Right forelimb (tissue), 1 donor: ENCODE measurements at places on chromosomes 4 and X.
A peak's percentile ranks its signal among the peaks of the same experiment; 100 is the strongest.

- DNase-seq, result no peak
These were observed 102.0 kb downstream of the ARSF start for GRCh38 chrX:3143043-3143799.

DNA sequence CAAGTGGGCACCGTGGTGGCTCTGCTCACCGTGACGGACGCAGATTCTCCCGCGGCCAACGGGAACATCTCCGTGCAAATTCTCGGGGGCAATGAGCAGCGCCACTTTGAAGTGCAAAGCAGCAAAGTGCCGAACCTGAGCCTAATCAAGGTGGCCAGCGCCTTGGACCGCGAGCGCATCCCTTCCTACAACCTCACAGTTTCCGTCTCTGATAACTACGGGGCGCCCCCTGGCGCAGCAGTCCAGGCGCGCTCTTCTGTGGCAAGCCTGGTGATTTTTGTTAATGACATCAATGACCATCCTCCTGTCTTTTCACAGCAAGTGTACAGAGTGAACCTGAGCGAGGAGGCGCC lies 2.7 kb downstream of the FAT4 start:
- peak; percentile 61 for DNase-seq

DNA sequence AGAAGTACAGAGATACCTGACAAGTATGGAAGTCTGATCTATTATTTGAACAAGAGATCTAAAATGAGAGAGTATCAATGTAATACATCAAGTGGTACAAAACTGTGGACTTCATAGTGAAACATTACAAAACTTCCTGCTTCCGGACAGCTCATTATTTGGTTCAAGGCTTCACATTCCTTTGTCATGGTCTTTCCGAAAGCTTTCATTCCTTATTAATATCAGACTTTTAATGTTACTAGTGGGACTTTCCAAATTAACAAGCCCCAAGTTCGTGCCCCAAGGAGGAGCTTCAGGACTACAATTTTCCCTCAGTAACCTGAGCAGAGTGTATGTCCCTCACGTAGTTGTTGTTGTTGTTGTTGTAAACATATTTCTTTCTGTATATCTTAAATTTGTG lies 1.2 kb downstream of the CHIC2 start:
- DNase-seq, result no peak

DNA sequence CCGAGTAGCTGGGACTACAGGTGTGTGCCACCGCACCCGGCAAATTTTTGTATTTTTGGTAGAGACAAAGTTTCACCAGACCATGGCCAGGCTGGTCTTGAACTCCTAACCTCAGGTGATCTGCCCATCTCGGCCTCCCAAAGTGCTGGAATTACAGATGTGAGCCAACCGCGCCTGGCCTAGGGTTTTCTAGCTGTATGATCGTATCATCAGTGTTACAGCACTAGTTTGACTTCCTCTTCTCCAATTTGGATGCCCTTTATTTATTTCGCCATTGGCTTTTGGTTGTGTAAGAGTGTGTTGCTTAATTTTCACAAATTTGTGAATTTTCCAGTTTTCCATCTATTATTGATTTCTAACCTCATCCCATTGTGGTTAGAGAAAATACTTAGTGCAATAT lies 5.2 kb downstream of the TKTL1 start:
- no peak for DNase-seq

DNA sequence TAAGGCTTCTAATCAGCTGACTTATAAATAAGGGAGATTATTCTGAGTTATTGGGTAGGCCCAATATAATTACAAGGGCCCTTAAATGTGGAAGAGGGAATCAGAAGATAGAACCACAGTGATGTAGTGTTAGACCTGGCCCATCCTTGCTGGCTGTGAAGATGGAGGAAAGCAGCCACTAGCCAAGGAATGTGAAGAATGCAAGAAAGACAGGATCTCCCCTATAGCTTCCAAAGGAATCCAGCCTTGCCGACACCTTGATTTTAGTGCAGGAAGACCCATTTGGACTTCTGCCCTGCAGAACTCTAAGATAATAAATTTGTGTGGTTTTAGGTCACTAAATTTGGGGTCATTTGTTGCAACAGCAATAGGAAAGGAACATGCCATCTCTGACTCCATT lies 150.6 kb downstream of the SPATA18 start:
- DNase-seq, result no peak

DNA sequence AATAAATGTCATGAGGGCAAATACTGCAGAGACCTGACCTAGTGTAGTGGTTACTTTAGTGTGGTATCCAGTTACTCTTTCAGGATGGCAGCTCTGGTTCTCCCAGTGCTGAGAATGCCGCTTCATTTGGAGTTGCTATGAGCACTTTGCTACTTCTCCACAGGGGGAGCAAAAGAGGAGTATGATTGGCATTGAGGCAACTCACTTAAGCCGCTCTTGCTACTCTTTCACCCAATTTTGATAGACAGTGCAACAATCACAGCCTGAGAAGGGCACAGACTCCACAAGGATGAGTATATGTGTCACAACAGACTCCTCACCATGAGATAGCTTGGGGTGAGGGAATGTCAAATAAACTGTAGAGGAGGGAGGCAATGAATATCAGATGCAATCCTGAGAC lies 81.2 kb downstream of the NPY1R start:
- no peak for DNase-seq

DNA sequence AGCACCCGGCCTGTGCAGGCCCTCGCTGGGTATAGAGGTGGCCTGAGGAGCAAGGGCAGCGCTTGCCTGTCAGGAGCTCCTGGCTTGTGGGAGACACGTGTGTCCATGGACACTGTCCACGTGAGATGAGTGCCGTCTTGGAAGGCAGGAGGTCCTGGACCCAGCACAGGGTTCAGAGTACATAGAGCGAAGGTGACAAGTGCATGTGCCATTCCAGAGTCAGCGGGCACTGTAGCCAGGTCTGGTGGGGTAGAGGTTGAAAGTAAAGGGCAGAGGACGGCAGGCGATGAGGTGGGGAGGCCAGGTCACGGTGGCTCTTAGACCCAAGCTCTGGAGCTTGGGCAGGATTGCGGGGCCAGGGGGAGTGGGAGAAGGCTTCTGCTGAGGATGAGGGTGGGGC lies 28.4 kb upstream of the TADA2B start:
- DNase-seq, result no peak

DNA sequence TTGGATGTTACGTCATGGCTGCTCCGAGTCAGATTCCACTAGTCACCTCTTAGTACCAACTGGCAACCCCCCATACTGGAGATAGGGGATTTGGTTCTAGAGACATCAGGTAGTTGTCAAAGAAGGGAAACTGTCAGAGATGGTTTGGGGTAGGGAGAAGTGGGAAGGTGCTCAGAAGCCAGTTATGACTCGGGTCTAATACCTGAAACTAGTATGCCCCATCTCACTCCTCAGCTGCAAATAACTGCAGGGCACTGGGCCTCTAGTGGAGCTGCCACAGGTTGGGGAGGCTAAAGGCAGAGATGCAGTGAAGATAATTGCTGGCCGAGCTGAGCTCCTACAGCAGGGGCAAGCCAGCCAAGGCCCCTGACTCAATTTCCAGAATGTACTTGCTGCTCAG lies 30.0 kb downstream of the OTUD6A start:
- DNase-seq, result no peak

DNA sequence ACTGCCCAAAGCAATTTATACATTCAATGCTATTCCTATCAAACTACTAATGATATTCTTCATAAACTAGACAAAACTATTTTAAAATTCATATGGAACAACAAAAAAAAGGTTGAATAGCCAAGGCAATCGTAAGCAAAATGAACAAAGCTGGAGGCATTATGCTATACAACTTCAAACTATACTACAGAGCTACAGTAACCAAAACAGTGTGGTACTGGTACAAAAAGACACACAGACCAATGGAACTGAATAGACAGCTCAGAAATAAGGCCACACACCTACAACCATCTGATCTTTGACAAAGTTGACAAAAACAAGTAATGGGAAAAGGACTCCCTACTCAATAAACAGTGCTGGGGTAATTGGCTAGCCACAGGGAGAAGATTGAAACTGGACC lies 67.0 kb downstream of the FGF16 start:
- no peak for DNase-seq

DNA sequence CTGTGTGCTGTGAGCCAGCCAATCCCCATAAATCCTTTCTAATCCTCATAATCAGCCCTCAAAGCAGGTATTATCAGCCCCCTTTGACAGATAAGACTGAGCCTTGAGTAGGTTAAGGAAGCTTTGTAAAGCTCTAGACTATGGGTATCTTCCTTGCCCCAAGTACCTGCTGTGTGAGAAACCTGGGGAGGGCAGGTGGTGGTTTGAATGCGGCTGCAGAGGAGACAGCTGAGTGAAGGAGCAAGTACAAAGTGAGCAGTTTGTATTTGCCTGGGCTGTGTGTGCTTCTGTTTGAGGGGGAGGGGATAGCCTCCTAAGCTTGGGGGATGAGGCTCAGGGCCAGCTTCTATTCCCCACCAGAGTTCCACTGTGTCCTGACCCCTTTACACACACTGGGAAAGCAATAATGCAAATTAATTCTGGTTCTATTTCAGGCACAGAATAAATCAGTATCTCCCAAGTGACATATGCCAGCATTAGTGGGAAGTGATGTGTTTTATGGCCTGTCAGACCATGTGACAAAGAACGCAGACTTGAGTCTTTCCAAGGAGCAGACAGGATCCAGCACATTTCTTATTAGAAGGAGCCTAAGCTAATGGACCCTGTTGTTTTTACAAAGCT lies 63.5 kb downstream of the EVC start:
- DNase-seq, result no peak
